Stimulated activated CD4-positive, alpha-beta T cell treated with anti-CD3 and anti-CD28 coated beads, TNF-alpha, amount 100 ng/mL, for 1 hour (primary cell): ENCODE measurements at places on chromosomes 3 and 15.

GRCh38 chr3:66574091-66574490, 73.3 kb upstream of the LRIG1 start:
- no peak for DNase-seq

GRCh38 chr15:50355980-50356379, 982 bp upstream of the GABPB1 start:
- no peak for DNase-seq

GRCh38 chr15:49215768-49216739, 46.0 kb downstream of the GALK2 start:
- no peak for DNase-seq

DNA sequence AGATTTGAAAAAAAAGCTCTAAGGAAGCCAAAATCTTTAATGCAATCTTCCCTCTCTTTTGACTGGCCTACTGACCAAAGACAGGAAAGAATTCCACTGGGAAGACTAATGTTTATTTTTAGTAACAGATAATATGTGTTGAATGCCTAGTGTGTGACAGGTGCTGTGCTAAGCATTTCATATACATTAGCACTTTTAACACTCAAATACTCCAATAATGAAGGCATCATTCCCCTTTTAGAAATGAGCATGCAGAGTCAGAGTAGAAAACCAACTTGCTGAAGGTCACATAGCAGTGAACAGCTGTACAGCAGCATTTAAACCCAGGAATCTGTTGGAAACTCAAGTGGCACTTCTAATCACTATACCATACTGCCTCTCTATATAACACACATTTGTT, 170.6 kb downstream of the MINAR1 start:
- no peak for DNase-seq
